CD8-positive, alpha-beta T cell (primary cell): ENCODE measurements at places on chromosomes 1 and 21.

DNA sequence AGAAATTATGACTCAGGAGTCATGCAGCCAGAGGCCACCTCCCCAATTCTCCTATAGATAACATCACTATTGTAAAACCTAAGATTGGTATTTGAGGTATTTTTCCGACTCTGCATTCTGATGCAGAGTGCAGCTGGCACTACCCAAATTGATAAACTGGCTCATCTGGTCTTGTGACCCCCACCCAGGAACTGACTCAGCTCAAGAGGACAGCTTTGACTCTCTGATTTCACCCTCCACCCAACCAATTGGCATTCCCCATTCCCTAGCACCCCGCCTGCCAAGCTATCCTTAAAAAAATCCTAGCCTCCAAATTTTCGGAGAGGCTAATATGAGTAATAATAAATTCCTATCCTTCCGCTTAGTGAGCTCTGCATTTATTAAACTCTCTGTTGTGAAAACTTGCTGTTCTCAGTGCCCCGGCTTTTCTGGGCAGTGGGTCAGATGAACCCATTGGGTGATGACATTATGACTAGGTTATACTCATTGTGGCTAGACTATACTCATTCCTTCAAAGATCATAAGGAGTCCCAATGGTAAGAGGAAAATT is 39.4 kb upstream of the EPS15 start:
- no peak for DNase-seq

DNA sequence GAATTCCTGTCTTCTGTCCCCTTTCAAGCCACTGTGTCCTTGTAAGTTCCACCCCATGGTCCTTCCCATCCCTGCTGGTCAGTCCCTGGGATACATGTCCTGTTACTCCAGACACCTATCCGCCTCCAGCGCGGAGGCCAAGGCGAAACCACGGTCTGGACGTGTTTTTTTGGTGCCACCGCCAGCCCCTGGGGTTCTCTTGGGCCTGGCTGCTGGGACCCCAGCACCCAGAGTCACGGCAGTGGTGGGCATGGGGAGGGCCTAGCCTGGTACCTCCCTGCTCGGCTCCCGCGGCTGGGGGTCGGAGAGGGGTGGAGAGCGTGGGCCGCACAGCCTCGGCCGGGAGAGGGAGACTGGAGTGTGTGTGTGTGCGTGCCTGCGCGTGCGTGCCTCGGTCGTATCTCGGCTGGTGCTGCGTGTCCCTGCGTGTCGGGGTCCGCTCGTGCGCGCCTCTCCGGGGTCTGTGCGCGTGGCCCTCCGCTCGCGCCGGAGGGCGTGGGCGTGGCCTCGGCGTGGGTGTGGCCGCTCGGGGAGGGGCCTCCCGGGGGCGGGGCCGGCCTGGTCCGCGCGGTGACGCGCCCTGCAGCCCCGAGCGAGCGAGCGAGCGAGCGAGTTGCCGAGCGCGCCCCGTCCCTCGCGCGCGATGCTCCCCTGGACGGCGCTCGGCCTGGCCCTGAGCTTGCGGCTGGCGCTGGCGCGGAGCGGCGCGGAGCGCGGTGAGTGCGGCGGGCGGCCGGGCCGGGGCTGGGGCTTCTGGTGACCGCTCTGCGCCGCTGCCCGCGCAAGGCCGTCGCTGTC is at the start of gene VWA1:
Gene VWA1, plus strand, starts transcription at position 585 of the 798 bp plus-strand sequence. Its CDS starts 59 bp downstream, at position 644.
- DNase-seq, result peak; percentile 65

- DNase-seq, result peak; percentile 91
These were observed 19.5 kb upstream of the NCMAP start for GRCh38 chr1:24536391-24536840.

GRCh38 chr1:161228032-161228431 is 2.2 kb downstream of the TOMM40L start:
- no peak for DNase-seq

DNA sequence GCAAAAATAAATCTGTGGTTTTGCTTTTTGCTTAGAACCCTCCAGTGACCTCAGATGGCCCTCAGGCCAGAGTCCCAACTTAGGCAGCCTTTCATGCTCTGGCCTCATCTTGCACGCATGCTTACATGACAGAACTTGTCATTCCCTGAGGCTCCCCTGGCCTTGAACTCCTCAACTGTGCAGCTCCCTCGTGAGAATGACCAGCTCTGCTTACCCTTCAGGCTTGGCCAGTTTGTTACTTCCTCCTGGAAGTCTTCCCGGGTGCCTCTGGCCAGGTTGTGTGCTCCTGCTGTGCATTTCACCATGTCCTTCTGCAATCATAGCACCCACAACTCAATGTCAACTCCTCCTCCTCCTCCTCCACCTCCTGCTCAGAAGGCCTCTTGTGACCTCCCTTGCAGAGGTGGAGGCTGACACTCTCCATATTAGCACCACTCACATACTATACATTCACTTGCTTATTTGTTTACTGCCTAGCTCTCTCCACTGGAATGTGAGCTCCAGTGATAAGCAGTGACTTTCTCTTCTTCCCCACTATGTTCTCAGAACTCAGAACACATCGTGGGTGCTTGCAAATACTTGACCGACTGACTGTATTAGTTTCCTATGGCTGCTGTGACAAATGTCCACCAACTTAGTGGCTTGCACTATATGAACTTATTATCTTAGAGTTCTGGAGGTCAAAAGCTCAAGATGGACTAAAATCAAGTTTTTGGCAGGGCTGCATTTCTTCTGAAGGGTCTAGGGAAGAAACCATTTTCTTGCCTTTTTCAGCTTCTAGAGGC is 41.9 kb downstream of the RCSD1 start:
- DNase-seq, result no peak

GRCh38 chr1:55213885-55214211 is 1.3 kb downstream of the USP24 start:
- no peak for DNase-seq

- DNase-seq, result no peak
These were observed 144.4 kb downstream of the PTBP2 start for GRCh38 chr1:96865731-96866685.

GRCh38 chr1:97093741-97094140 is 372.2 kb downstream of the PTBP2 start:
- DNase-seq, result no peak

DNA sequence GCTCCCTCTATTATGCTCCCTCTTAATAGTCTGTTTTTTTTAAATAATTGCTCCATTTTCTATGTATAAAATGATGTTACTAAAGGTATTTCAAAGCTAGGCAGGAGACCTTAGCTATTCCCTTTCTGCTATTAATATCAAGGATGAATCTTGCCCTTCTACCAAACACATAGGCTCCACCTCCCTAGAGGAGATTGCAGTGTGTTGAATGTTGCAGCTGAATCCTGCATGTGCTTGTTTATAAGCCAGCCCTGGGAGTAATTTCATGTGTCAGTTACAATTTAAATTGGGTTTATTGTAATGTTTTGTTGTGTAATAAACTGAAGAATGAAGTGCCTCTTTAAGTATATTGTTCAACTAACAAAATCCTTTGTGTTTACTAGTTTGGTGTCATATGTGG is 66.0 kb downstream of the TMEM200B start:
- DNase-seq, result no peak

- no peak for DNase-seq
These were observed 2.6 kb downstream of the PRDM2 start for GRCh38 chr1:13702425-13703127.

GRCh38 chr1:187336441-187337168 is 507.9 kb downstream of the PLA2G4A start:
- no peak for DNase-seq

DNA sequence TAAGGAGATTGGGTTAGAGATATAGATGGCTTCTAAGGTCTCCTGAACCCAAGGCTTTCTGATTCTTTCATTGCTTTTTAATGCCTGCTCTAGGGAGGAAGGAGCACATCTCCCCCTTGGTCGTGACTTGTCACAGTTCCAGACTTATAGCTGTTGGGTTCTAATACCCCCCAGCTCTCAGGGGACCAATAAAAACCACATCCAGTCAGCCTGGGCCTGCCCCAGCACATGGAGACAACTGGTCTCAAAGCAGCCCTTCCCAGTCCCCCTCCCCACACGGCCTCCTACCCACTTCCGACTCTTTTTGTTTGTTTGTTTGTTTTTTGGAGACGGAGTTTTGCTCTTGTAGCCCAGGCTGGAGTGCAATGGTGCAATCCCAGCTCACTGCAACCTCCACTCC is 23.3 kb downstream of the QSOX1 start:
- no peak for DNase-seq

DNA sequence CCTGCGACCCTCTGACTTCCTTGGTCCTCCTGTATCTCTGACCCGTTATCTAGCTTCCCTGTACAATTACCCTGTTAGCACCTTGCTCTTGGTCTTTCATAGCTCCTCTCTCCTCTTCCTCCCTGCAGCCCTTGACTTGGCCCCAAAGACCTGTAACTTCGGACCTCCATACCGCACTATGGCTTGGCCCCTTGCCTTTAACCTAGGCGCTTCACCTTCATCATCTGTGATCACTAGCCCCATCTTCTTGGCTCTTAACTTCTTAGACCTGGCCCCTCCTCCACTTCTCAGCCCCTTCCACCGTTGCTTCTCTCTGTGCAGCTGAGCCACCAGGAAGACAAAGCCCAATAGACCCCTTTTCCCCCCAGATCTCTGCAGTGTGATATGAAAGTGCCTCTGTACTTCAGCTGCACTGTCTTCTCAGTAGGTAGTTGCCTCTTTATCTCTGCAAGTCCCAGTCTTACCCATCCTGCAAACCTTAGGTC is 740 bp downstream of the ZNF691 start:
- no peak for DNase-seq

GRCh38 chr21:45326169-45326851 is 38.6 kb upstream of the POFUT2 start:
- DNase-seq, result no peak

GRCh38 chr21:25234857-25235801 is 372.2 kb downstream of the MRPL39 start:
- DNase-seq, result no peak

DNA sequence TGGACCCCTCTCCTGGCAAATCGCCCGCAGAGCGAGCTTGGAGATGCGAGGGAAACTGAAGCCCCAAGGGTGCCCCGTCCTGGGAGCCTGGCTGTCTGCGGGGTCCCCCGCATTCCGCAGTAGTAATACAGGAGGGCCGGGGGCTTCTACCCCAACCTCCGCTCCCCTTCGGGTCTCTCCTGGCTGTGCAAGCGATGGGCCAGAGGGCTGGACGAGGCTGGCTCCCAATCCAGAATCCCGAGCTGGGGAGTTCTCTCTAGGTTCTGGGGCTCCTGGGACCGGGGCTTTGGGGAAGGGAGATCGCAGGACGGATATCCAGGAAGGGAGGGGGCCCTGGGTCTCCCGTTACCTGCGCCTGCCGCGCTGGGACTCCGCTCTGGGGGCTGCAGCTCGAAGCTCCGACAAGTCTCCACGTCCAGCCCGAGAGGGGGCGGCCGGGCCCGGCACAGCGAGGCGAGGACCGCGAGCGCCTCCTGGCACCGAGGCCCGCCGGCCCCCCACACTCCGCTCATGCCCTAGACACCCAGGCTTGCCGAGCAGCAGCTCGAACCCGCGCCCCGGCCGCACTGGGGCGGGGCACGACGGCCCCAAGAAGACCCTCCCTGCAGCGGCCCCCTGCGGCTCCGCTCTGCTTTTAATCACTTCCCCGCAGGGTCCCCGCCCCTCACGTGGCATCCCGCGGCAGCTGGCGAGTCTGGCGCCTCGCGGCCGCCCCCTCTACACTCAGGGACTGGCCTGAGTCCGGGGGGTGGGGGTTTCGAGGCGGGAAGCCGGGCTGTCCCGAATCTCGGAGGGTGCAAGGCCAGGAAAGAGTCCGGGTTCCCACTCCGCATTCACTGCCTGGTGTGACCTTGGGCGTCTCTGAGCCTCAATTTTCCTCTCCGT is at the start of gene SYT6:
Gene SYT6, minus strand, starts transcription at position 609 of the 885 bp plus-strand sequence. Its CDS starts 97 bp downstream, at position 512.
- peak; percentile 7 for DNase-seq

DNA sequence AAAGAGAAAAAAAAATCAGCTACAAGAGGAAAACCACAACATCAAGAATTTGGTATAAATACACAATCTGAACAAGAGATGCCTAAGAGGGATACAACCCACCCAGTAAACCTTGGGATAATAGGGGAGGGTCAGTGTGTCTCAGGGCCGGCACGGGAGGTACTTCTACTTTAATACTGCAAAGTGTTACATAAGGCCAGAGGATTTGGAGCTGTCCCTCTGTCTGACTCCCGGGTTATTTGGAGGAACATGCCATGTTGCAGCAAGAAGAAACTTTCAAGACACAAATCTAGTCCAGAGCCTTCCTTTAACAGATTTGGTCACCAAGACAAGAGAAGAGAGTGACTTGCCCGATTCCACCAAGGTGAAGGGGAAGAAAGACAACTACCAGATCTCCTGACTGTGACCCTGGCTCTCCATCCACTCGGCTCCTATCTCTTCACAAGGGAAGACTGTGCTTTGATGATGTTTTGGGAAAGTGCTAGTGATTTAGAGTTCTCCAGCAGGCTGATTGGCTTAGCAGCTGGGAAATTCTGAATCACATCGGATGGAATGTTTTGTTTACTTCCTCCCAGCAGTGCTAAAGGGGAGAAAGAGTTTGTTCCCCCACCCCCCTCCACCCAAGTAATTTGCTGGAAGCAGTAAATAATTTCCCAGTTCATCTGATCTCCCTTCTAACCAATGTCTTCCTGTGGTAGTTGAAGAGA is 29.3 kb downstream of the SGIP1 start:
- no peak for DNase-seq

DNA sequence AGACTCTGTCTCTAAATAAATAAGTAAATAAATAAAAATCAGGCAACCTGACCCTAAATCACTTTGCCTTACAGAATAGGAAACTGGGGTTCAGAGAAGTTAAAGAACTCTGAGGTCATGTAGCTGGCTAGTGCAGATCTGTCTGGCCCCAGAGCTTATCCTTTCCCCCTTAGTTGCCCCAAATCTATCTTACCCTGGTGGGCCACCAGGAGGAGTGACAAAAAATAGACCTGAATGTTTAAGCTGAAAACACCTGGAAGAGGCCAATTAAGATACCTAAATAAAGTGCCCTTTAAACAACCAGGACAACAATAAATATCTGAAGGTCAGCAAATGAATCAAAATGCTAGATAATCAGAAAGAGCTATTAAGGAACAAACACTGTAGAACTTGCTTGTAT is 59.7 kb downstream of the TEX35 start:
- no peak for DNase-seq

- no peak for DNase-seq
These were observed 16.4 kb downstream of the ALDH4A1 start for GRCh38 chr1:18886003-18886335.

- DNase-seq, result no peak
These were observed 27.2 kb downstream of the CD34 start for GRCh38 chr1:207883660-207884250.

DNA sequence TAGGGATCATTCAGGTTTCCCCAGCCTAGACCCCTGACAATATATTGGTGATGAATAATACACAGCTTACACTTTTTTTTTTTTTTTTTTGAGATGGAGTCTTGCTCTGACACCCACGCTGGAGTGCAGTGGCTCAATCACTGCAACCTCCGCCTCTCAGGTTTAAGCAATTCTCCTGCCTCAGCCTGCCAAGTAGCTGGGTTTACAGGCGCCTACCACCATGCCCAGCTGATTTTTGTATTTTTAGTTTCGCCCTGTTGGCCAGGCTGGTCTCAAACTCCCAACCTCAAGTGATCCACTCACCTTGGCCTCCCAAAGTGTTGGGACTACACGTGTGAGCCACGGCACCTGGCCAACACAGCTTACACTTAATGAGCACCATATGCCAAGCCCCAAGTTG is 7.2 kb downstream of the VASH2 start:
- no peak for DNase-seq

DNA sequence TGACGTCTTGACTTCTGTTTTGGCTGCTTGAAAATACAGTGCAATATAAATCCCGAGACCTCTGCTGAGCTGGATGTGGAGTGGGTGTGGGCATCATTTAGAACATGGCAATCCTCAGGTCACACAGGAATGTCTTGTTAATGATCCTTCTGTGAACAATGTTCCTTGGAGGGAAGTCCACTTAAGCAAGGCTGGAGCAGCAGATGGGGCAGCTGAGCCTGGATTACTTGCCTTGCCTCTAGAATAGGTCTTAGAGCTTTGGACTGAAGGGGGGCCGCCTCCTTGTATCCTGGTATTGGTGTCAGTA is 926 bp upstream of the SCMH1 start:
- DNase-seq, result no peak
